ENCODE measurements at places on chromosomes 7 and 10.

DNA sequence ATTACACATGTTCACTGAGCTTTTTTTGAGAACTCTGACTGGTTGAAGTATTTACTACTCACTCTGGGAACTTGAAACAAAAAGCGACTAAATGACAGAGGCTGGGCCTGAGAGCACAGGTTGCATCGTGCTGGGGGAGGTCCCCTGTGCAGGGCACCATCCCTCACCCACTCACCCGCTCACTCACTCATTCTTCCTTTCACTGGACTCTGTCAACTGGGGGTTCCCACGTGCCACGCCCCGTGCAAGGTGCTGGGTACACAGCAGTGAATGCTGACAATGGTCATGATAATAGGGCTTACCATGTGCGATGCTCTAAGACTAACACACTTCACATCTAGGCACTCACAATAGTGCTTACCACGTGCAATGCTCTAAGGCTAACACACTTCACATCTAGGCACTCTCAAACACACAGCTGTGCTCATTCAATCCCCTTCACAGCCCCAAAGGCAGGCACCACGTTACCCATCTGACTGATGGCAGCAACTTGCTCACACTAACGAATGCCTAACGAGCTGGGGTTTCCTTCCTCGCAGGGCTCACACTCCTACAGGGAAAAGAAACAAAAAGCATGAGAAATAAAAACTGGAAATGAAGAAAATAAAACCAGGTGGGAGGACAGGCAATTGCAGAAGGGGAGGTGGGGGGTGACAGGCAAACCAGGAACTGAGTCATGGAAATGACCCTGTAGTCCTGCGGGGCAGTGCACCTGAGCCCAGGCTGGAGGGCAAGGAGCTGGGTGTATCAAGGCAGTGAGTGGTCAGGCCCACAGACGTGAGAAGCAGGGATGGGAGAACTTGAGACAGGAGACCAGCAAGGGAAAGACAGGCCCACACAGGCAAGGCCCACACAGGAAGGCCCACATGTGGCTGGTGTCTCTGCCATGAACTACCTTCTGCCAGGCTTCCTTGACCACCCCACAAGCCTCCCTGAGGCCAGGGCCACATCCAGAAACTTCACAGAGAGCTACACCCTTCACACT, 147.0 kb upstream of the FAM20C start:
- no peak for DNase-seq

GRCh38 chr7:112366886-112367285, 83.4 kb upstream of the IFRD1 start:
- no peak for DNase-seq

DNA sequence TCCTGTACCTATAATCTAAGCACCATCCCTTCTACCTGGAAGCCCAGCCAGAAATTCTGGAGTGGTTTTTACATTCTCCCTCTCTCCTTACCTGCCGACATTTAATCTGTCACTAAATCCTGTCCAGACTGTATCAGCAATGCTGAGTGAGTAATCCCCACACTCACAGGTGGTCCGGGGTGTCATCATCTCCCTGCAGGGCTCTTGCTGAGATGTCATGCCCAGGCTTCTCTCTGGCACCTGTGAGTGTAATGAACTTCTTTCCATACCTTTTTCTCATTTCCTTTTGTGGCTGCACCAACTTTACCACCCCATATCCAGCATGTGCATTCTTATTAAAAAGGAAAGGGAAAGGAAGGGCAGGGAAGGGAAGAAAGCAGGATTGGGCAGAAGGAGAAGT, 355.2 kb downstream of the CCSER2 start:
- no peak for DNase-seq

DNA sequence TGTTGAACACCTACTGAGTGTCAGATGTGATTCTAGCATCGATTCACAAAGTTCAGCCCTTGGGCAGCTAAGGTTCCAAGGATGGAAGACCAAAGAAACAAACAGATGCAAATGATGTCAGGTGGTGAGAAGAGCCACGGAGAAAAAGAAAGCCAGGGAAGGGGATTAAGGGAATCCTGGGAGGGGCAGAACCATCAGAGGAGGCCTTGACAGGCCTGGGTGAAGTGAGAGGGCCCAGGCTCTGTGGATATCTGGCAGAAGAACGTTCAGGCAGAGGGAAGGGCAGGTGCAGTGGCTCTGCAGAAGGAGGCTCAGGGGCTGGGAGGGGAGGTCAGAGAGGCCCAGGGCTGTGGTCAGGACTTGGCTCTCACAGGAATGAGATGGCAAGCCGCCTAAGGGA, 90.4 kb downstream of the C10orf105 start:
- DNase-seq = no peak

GRCh38 chr7:46716926-46717325, 795.9 kb upstream of the IGFBP3 start:
- DNase-seq = no peak

GRCh38 chr7:50607524-50608125, 42.4 kb upstream of the DDC start:
- no peak for DNase-seq

DNA sequence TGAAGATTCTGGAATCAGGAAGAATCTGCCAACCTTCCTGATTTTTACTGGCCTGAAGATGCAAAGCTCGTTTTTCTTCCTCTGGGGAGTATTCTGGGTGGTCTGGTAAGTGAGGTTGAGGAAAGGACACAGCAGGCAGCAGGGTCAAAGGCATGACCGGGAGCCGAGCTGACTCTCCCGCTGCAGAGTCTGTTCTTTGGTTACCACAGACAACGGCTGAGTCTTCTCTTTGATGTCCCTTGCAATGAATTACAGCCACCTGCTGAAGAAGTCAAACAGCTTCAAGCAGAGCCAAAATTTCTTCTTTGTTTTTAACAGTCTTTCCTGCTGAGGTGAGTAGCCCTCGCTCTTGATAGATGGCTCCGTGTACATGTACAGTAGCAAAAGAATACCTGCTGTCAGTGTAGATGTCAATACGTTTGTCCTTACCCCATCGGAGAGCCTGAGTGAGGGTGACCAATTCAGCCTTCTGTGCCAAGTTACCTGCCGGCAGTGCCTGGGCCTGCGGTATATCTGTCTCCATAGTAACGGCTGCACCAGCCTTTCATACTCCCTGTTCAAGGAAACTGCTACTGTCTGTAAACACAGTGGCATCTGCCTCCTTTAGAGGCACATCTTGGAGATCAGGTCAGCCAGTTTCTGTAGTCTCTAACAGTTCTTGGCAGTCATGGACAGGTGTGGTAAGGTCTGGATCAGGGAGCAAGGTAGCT, 76.4 kb downstream of the PRR15 start:
- no peak for DNase-seq

GRCh38 chr10:69716711-69717560, 84.8 kb upstream of the COL13A1 start:
- DNase-seq = peak; percentile 58

- no peak for DNase-seq
Measured at GRCh38 chr7:32588657-32589056, 93.4 kb downstream of the AVL9 start.

DNA sequence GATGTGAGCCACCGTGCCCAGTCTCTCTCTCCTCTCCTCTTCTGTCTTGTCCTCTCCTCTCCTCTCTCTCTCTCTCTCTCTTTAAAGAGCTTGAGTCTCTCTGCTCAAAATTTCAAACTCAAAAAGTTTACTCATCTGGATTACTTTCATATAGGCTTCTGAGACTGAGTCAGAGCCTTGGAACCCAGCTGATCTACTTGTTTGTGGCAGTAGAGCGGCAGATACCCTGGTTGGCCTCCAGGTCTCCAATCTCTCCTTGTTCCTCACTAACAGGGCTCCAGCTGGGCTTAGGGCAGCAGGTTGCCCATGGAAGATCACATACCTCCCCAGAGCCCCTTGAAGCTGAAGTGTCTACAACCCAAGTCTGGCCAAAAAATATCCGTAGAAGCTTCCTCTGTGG, 51.0 kb downstream of the HHEX start:
- no peak for DNase-seq

GRCh38 chr10:26331371-26331770, 106.8 kb upstream of the APBB1IP start:
- no peak for DNase-seq

GRCh38 chr10:93999401-93999851, 5.7 kb downstream of the PLCE1 start:
- DNase-seq = no peak

DNA sequence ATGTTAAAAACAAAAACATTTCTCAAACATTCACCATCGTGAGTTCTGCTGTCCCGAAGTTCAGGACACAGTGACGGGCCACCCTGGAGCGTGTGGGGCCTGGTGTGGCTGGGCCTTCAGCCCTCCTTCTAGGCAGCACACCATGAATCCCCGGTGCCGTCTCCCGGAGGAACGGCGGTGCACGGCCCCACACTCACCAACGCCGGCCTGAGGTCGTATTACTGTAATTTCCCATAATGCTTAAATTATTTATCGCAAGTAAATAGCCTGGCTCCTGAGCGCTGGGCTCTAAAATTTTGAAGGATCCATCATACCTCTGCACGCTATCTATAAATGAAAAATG, 1.4 kb downstream of the STK32C start:
- no peak for DNase-seq

GRCh38 chr10:87578160-87578841, 73.6 kb downstream of the MINPP1 start:
- DNase-seq = no peak

DNA sequence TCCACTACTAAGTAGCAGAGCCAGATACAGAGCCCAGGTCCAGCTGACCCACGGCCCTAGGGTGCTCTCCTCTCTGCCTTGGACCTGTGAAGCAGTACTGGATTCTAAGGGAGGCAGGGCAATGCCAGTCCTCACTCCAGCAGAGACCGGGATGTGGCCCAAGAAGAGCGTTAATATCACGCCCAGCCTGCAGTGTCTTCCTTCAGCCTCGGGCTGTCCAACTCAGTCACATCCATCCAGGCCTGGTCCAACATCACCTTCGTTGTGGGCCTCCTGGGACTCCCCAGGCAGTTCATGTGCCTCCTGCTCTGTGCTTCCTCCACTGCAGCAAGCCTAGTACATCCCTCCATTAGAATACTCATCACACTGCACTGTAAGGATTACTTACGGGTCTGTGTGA, 114.5 kb downstream of the GRID1 start:
- no peak for DNase-seq

DNA sequence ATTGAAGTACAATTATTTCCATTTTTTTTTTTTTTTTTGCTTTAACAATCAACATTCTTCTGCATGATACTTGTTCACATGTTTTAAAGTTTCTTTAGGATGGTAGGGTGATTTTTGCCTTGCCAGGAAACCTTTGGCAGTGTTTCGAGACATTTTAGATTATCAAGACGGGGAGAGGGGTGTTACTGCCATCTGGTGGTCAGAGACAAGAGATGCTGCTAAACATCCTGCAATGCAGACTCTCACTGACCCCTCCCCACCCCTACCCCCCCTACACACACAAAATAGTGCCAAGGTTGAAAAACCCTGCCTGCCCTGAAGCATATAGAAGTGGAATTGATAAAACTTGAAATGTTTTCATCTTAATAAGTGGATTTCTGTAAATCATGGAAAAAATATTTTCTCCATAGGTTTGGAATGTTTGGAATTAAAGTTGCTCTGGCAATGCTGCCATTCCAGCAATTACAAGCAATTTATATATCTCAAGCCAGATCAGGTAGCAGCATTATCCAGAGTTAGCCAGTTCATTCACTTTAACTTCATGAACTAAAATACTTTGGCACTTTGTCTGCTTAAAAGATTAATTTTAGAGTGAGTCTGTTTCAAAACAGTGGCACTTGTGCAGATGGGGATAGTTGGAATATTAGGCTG, 62.1 kb downstream of the SDHAF3 start:
- peak; percentile 8 for DNase-seq

DNA sequence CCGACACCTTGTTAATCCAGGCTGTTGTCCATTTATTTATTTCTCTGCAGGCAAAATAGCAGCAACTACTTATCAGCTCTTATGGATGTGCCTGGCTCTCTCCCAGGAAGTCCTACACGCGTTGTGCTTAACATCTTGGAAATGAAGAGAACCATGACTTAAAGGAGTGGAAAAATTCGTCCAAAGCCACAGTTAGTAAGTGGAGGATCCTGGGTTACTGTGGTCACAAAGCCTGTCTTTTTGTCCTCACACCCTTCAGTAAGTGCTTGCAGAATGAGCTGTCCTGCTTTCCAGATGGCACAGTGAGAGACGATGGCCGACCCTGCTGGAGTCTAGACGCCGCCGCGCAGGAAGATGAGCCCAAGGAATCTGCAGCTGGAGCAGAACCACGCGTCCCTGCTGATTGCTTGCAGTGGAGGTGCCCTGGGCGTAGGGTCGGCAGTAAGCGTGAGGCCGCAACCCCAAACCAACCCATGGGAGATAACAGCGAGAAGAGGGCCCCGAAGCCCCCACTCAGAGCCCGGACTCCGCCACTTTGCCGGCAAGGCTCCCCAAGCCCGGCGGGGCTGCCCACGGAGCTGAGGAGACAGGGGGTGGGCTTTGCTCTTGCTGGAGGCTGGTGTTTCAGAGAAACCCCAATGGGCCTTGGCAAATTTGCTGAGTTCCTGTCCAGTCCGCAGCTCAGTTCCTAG, 178.6 kb downstream of the CXCL12 start:
- no peak for DNase-seq

DNA sequence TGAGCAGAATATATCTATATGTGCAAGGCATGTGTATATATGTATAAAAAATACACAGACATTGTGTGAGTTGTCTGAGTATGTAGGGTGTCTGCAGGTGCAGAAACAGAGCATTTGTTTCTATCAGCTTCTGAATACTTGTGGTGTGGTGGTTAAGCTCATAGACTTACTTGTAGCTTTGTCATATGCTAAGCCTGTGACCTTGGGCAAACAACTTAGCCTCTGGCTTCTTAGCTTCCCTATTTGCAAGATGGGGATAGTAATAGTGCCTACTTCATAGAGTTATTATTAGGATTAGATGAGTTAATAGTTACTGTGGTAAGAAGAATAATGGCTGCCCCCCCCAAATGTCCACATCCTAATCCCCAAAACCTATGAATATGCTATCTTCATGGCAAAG, 28.2 kb upstream of the PAX2 start:
- DNase-seq = no peak

DNA sequence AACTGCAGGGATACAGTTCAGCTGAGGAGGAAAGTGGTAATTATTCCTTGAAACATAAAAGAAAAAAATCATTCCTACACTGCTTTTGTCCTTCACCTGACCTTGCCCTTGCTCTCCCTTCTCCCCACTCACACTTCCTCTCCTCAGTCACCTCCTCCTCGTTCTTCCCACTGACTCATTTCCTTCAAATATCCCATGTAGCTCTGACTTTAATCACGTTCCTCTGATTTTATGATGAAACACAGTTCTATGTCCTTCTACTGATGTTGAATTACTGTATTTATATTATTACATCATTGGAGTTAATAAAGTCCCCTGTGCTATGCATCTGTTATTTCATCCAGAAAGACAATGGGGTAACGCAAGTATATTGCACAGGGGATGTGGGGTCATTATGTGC, 575.6 kb downstream of the POM121L12 start:
- no peak for DNase-seq

All from stimulated activated CD4-positive, alpha-beta T cell treated with anti-CD3 and anti-CD28 coated beads, Interleukin-1b, Interleukin-23, amount 100 ng/mL, for 24 hours (primary cell).